HTR-8/SVneo (cell line): ENCODE measurements at places on chromosomes 16 and 17.

GRCh38 chr17:7404737-7405349 is 946 bp upstream of the TMEM256 start:
- DNase-seq, result peak; percentile 81

- no peak for DNase-seq
Observed at GRCh38 chr16:83915081-83915480, 16.2 kb downstream of the MLYCD start.

DNA sequence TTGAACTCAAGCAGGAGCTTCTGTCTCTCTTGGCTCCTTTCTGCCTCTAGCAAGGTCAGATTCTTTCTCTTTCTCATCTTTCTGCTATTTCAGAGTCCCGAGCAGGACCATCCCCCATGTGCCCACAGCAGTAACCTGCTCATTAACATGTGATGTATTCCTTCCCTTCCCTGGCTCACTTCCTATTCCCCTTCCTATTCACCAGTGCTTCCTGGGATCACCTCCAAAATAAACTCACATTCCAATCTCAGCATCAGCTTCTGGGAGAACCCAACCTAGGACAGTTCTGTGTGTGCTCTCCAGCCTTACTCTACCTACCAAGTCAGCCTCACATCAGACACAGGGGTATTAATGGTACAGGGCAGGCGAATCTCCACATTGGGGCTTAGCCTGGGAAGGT is 546.4 kb upstream of the SALL1 start:
- no peak for DNase-seq

DNA sequence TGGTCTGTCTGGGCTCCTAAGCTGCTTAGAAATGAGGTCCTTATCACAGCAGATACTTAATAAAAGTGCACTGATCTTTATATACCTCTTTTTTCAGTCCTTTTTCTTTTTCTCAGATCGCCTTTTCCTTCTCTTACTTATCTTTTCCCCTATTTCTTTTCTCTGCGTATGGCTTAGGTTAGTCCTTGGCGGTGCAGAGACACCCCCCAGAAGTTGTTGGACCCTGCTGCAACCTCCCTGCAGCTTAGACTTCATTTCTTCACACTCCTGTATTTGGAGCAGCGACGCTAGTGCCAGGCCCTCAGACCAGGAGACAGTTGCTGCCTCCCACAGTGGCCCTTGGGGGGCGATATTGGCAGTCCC is 67.6 kb downstream of the CENPV start:
- no peak for DNase-seq

- no peak for DNase-seq
Observed at GRCh38 chr17:19618015-19618414, 30.5 kb upstream of the ALDH3A2 start.

GRCh38 chr16:23856251-23856709 is 20.5 kb downstream of the PRKCB start:
- DNase-seq, result no peak

GRCh38 chr16:57522960-57523359 is 13.4 kb downstream of the CCDC102A start:
- DNase-seq, result no peak

- no peak for DNase-seq
Observed at GRCh38 chr17:70329721-70330120, 160.4 kb downstream of the KCNJ2 start.

GRCh38 chr17:78112518-78113471 is 15.8 kb downstream of the TMC6 start:
- DNase-seq, result peak; percentile 93
